Skin of body (tissue), 3 donors: ENCODE measurements at places on chromosomes 4 and X.

- no peak for DNase-seq
These were observed 371.3 kb downstream of the FBXW7 start for GRCh38 chr4:152164561-152164960.

DNA sequence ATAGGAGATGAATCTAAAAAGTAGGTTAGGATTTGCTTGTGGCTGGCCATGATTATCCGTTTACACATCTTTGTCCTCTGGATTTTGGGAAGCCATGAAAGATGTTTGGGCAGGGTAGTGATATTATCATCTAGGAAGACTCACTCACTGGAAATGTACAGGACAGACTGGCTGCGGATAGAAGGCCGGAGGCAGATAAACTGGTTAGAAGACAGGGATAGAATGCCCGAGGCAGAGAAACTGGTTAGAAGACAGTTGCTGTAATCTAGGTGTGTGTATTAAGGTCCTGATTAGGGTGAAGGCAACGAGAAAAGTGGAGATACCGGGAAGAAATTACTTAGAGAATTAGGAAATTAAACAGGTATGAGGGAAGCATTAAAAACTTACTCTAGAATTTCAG, 68.8 kb downstream of the SPRY1 start:
- no peak for DNase-seq

DNA sequence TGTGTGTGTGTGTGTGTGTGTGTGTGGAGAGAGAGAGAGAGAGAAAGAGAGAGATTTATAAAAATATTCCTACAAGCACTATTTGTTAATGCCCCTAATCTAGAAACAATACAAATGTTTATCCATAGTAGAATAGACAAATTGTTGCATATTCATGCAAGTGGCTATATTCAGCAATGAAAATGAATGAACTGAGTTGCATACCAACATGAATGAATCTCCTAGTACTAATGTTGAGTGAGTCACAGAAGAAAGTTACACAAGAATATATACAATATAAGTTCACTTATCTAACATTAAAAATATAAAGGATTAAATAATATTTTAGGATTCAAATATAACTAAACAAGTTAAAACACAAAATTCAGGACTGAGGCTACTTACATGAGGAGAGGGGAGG, 456.8 kb upstream of the AMOT start:
- DNase-seq: no peak

DNA sequence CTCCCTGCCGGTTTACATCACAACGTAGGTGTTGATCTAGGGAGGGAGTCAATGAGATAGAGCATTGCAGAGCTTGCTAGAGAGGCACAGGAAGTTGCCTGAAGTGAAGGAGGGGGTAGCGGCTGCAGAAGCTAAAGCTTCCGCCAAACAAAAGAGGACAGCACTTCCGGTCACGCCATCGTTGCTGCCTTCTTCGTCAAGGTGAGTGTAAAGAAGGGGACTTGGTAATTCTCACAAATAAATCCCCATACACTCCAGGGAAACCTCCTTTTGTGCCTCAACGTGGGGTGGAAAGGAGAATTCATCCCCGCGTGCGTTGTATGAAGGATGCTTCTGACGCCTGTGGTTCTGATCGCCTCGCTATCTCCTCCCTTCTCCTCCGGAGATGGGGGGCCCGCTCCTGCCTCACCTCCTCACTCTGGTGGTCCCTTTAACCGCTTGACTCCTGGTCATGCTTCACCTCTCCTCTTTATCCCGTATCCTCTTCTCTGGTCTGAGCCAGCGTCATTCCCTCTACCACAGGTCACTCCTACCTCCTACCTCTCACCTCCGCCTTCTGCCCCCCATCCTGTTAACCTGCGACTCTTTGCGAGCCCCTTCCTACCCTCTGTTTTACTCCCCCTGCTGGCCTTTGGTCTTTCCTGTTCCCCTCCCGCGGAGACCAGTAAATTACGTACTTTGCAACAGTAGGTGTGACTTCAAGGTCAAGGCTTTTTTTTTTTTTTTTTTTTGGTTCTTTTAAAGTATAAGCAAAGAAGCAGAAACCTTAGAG, 59.9 kb downstream of the GSPT2 start:
- no peak for DNase-seq

GRCh38 chr4:169437299-169438047, 166.7 kb upstream of the SH3RF1 start:
- no peak for DNase-seq

GRCh38 chr4:145528601-145529000, 46.9 kb downstream of the SMAD1 start:
- no peak for DNase-seq

- no peak for DNase-seq
These were observed 4.0 kb downstream of the PCYT1B start for GRCh38 chrX:24643116-24643515.

GRCh38 chrX:68415316-68415715, 18.0 kb downstream of the OPHN1 start:
- no peak for DNase-seq

GRCh38 chr4:158809611-158810486, 41.0 kb downstream of the FNIP2 start:
- peak; percentile 49 for DNase-seq

- DNase-seq: no peak
These were observed 67.0 kb downstream of the TAPT1 start for GRCh38 chr4:16159286-16159685.

DNA sequence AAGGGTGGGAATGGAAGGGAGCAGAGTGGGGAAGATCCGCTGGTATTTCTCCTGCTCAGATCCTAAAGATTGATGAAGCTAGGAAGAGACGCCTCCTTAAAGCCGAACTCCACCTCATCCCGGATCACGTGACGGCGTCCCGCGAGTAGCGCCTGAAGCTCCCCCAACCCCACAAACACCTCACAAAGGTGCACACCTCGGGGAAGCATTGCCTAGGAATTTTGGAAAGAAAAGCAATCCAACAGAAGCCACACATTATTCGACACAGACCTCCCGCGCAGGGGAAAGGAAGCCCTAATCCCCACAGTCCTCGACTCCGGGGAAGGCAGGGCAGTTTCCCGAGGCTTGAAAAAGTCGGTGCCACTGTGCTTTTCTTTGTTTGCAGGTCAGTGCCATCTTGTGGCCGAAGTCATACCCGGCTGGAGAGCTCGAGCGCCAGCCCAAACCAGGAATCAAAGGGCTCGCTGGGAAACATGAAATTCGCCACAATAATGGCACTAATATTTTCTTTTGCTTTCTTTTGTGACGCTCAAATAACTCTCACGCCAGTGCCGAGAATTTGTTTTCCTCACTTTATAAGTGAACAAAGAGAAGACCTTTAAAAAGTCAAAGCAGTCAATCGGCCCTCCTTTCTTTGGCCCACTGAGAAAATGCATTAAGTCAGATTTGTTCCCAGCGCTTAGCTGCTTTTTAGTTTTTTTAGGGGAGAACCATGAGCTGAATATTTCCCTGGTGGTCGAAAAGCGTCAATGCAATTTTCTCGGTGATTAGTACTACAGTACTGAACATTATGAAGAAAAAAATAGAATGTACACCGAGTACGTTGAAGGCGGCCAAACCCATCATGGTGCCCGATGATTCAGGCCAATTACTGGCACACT, at the start of gene NPY1R:
NPY1R (minus strand) TSS at position 71 of the 881 bp plus-strand sequence. CDS start 6,042 bp downstream, outside the sequence.
- DNase-seq: peak; percentile 64

GRCh38 chr4:85681221-85681657, 206.3 kb downstream of the ARHGAP24 start:
- DNase-seq: peak; percentile 96

- DNase-seq: no peak
These were observed 2.2 kb downstream of the PDE5A start for GRCh38 chr4:119626420-119626819.

DNA sequence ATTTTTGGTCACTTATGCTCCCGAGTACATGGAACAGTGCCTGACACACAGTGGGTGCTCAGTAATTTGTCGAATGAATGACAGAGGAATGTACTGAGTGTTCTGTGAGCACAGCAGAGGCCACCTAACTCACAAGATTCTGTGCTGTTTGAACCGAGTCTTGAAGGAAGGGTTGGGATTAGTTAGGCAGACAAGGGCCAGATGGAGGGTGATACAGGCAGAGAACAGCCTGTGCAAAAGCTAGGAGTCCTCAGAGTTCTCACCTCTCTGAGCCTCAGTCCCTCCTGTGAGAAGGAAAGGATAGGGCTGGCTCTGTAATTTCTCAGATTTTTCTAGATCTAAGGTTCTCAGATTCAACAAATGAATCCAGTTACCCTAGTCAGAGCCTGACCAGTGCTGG, 108.8 kb downstream of the NHSL2 start:
- no peak for DNase-seq

GRCh38 chrX:101430457-101431078, 22.5 kb downstream of the HNRNPH2 start:
- DNase-seq: no peak

DNA sequence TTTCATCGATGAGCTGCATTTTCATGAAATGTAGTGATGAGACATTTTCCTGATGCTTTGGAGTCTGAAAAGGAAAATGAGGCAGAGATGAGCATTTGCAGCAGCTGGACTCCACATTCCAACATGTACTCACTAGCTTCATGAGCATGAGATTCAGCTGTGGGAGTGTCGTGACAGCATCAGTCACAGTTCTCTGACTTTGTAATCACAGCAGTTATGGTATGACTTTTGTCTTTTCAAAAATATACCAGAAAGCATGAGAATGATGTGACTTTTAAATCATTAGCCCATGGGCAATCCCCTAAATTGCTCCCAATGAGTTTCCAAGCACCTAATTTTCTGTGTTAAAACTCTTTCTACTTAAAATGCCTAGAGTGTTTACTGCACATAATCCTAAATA, 18.3 kb upstream of the MSL3 start:
- peak; percentile 18 for DNase-seq

DNA sequence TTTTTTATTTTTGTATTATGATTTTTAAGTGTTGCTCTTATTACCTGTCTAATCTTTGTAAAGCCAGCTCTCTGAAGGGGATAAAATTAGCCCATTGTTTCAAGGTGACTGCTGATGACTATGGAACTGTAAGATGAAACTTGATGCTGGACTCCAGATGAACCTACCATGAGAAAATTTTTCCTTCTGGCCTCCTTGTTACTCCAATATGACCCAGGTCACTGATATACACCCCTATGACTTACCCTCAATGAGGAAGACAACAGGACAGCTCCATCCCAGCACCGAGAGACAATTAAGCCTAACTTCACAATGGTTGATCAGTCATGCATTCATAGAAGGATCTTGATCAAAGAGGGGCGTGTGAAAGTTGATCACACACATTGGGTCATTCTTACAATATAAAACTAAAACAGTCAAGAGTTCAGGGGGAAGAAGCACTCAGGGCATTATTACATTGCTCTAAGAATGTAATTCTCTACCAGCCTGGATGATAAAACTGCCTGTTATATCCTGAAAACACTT, 230.8 kb upstream of the AGTR2 start:
- DNase-seq: no peak

DNA sequence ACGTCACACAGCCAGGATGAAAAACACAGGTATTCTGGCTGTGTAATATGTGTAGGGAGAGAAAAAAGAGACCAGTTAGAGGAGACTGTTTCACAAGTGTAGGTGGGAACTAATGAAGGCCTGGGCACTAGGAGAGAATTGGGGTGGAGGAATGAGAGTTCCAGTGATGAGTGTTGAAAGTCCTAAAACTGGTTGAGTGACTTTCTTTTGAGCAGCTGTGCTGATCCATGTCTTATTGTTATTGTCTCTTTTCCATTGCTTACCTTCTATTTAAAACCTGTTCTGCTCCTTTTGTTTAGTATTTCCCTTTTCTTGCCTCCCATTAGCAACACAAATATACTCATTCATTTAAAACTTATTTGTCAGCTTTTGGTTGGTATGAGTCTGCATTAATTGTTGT, 88.7 kb downstream of the PDLIM5 start:
- DNase-seq: no peak

GRCh38 chr4:26173619-26174018, 147.2 kb upstream of the RBPJ start:
- peak; percentile 17 for DNase-seq

DNA sequence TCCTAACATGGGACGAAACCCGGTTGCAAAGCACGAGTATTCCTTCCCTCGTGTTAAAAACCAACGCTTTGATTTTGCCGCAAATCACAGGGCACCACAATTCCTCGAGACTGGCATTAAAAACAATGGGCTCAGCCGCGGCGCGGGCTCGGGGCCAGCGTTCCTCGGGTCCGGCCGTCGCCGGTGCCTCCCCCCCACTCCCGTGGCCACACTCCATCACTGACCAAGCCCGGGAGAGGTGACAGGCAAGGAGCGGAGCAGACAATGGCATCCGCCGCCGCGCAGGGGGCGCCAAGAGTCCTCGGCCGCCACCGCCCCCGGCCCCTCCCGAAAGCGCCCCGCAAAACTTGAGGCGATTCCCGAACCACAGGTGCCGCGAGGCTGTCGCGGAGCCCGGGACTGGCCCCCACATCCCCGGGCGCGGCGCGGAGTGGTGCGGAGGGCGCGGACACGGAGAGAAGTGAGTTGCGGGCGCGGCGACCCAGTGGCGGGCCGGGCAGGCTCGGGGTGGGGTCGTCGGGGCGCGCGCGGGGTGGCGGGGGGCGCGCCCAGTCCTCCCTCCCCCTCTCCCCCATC, 445 bp downstream of the AP1S2 start:
- DNase-seq: no peak

GRCh38 chr4:20676501-20677197, 23.6 kb upstream of the PACRGL start:
- no peak for DNase-seq

GRCh38 chr4:138659037-138659811, 356.4 kb upstream of the NOCT start:
- DNase-seq: no peak

GRCh38 chr4:130029442-130029841, 933.5 kb downstream of the C4orf33 start:
- no peak for DNase-seq

GRCh38 chr4:138832563-138832962, 183.0 kb upstream of the NOCT start:
- DNase-seq: no peak

DNA sequence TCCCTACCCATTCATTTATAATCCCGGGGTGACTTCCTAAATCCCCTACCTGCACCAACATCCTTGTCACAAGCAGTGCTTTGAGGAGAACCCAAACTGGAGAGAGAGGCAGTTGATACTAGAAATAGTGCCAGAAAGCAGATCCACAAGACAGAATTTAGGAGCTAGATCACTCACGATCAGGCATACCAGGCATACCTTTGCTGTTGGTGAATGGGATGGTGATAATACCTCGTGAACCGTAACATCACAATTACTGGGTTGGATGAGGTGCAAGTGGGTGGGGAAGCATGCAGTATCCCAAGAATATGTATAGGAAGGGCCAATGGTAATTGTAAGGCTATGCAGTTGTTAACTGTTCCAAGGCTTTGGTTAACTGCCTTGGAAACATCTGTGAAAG, 129.3 kb downstream of the TMA16 start:
- no peak for DNase-seq

DNA sequence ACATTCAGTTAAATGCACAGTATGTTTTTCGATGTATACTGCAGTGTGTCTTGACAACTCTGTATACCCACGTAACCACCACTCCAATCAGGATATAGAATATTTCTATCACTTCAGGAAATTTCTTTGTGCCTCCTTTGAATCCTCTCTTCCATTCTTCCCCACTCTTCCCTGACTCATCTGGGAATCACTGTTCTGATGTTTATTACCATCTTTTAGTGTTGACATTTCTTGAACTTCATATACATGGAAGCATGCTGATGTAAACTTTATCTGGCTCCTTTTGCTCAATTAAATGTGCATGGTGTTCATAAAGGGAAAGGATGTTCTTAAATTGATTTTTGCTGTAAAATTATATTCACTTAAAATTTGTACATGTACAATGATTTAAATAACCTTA, 319.9 kb downstream of the PCDH7 start:
- DNase-seq: no peak
